ENCODE measurements at places on chromosomes 1 and 21. TPM values are rescaled to one million over a fixed set of nuclear protein-coding genes. Genes with fewer than 3 reads are reported as not detected.

The SHE gene
- not detected for total RNA-seq

GRCh38 chr1:945688-946556 is 13.1 kb downstream of the NOC2L start:
- DNase-seq = no peak

- no peak for DNase-seq
Measured at GRCh38 chr1:43796111-43796581, 88.8 kb downstream of the ST3GAL3 start.

GRCh38 chr1:205351984-205352713 is 4.6 kb downstream of the KLHDC8A start:
- DNase-seq = no peak

DNA sequence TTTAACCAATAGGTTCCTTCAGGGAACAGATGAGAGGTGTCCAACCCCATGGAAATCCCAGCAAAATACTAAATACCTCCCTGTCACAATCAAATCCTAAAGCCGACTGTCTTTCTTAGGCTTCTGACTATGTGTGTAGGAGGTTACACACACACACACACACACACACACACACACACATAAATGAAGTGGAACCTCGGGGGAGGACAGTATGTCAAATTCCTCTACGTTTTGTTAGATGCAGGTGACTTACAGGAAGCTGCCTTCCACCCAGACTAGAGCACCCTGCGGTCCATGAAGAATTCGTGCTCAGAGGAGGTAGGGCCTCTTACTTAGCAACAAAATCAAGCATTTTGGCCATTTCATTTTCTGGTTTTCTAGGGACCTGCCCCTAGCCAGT is 16.4 kb downstream of the RSPH1 start:
- no peak for DNase-seq

DNA sequence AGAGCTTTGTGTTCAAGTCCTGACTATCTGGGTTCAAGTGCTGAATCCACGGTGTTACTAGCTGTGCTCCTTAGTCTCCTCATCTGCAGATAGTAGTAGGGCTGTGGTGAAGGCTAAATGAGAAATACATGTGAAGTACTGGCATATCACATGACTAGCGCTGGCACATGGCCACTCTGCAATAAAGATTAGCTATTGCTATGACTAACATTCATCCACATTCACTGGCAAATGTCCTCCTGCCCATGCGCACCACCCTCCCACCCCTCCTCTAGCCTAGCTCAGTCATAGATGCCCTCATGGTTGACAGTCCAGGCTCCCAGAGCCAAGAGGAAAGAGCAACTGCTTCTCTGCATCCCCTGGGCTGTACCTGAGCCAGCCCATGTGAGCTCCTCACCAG is 8.5 kb upstream of the COL8A2 start:
- DNase-seq = no peak

DNA sequence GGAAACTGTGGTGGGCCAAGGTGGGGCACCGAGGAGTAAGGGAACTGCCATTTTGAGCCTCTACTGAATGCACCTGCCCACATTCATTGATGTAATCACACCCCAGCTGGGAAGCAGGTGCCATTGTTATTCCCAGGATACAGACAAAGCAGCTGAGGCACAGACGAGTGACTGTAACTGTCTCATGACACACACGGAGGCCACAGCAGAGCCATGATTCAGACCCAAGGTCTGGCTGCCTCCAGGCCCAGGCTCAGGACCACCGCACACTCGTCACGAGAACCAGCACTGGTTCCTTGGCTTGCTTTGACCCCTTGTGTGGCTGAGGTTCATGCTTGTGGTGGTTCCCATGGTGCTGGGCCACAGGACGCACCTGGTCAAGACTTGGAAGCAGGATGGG is 45.6 kb upstream of the CLIC4 start:
- DNase-seq = no peak

The TNFSF4 gene
- total RNA-seq = 3.1 TPM

DNA sequence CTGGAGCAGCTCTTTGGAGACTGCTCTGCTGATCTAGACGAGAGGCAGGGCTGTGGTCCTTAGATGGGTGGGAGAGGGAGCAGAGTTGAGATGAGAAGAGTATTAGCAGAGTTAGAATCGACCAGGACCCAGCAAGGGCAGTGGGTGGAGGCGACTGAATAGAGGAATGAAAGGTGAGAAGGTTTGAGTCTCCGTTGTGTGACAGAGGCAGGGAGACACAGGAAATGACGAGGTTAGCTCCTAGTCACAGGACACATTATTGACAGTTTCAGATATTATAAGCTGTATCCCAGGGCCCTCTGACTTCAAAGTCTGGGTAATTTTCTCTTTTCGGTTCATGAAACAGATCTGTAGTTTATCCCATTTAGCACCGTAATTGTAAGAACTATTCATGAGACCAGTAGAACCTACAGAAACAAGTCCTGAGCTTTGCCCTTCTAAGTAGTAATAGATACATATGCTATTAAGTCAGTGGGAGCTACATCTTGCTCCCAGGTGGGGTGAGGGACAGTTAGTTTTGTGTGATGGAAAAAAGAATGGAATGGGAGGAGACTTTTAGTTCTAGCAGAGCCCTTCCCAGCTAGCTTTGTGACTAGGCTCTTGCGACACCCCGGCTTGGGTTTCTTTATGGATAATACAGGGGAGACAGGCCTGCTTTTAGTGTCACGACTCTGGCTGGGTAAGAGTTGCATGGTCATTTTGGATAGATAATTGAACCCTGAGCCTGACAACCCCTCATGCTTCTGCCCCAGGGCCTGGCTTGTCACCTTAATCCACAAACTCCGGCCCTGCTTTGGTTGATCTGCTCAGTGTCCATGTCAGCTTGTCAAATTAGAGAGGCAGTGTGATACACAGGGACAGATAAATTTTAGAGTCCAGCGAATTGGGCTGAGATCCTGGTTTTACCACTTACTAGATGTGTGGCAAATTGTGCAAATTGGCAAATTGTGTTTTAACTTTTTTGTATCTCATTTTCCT is 70.2 kb downstream of the UCK2 start:
- DNase-seq = no peak

The CR1L gene
- total RNA-seq = not detected

The FMO3 gene
- not detected for total RNA-seq

GRCh38 chr21:35023396-35024070 is 25.6 kb downstream of the RUNX1 start:
- no peak for DNase-seq

DNA sequence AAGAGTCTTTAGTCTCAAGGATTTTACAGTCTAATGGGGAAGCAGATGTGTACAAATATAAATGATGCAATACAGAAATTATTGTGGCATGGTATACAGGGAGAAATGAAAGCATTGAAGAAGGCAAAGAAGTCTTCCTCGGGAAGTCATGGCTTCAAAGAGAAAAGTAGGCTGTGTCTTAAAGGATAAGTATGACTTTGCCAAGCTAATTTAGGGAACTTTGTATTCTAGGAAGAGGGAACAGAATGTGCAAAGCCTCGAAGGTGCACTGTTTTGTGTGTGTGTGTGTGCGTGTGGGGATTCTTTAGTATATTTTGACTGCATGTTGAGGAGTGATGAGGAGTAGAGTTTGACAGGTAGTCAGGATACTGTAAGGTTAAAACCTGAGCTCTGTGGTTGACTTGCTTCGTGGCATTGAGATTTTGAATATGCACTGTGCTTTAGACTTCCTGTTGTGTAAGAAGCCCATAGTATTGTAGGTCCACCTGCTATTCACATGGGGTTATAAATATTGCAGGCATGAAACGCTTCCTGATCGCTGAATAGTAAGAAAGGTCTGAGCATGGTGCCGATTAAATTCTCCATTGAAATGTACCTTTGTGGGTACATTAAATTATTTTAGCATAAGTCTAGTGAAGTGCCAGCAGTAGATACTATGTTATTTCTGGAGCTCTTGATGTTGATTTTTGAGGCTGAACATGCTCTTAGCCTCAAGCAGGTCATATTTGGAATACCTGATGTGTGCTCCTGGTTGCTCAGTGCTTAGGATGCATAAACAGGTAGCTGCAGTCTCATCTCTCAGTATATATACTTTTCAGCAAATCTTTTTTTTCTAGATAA is 8.0 kb downstream of the SMAP2 start:
- DNase-seq = no peak

- DNase-seq = no peak
Measured at GRCh38 chr1:197954718-197955418, 37.7 kb downstream of the LHX9 start.

DNA sequence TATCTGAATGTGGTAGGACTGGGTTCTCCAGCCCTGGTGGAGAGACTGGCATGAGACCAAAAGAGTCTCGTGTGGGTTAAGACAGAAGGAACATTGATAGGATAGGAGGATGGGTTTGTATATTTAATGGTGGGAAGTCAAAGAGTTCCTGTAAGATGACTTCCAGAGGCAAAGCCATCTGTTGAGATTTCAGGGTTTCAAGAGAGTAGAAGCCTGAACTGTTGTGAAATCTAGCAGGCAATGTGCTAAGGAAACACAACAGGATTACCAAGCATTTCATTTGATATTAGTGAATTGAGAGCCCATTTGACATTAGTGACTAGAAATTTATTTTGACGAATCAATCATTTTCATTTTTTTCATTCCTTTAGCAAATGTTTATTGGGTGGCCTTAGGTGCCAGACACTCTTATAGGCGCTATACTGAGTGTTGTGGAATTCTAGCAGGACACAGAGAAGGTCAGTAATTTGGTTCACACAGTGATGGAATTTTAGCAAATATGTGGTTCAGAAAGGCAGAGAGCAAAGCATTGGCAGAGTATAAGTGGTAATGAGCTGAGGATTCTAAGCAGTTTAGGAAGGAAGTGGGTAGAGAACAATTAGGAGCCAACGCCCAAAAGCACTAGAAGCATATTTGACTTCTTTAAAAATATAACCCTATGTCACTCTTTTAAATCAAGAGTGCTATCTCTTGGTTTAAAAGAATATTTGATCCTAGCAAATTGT is 149.3 kb downstream of the AK5 start:
- no peak for DNase-seq

- DNase-seq = no peak
Measured at GRCh38 chr1:106049595-106049994, 1006.9 kb upstream of the PRMT6 start.

GRCh38 chr1:109112652-109113285 is 1.1 kb upstream of the ELAPOR1 start:
- peak; percentile 76 for DNase-seq

The HES2 gene
- total RNA-seq = 0.57 TPM

The C2CD2 gene
- 9.3 TPM for total RNA-seq

- DNase-seq = no peak
Measured at GRCh38 chr1:232590744-232591082, 39.2 kb downstream of the SIPA1L2 start.

Measured in NCI-H460 (cell line).